Hindlimb muscle (tissue), 1 donor: ENCODE measurements at places on chromosomes 5 and 9. TPM values are rescaled to one million over a fixed set of nuclear protein-coding genes. Genes with fewer than 3 reads are reported as not detected.
A peak's percentile ranks its signal among the peaks of the same experiment; 100 is the strongest.

DNA sequence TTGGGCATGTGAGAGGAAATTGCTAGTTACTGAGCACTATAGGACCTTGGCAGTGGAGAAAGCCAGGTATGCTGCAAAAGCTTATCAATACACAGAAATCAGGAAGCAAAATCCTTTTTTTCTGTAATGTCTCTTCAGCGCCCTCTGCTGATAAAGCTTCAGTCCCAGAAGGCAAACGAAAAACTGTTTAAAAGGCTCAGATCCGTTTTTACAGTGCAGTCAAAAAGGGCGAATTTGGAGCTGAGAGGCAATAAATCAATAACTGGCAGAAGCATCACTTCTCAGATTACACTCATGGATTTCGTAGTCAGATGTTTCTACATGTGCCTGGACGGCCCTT, 1.1 kb upstream of the MAN2A1 start:
- DNase-seq = no peak

DNA sequence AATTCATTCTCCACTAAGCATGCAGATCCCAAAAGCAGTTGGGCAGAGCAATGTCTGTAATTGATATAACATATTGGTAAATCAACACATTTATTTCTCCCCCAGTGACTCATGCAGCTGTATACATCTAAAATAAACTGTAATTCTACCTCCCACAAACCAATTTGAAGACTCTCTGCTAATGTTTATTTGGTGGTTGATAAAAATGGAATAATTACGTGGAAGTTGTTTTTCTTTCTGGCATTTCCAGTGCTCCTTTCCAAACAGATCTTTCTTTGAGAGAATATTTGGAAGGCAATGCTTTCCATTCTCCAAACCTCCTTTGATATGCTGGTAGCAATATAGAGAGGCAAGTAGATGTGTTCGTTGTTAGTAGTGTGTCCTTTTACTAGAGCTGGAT, 194.7 kb downstream of the CHSY3 start:
- no peak for DNase-seq

- no peak for DNase-seq
These were observed 17.9 kb upstream of the SPIN1 start for GRCh38 chr9:88370346-88370745.

The SNCB gene
- polyA plus RNA-seq = not detected

The MIGA2 gene
- 20.0 TPM for polyA plus RNA-seq

DNA sequence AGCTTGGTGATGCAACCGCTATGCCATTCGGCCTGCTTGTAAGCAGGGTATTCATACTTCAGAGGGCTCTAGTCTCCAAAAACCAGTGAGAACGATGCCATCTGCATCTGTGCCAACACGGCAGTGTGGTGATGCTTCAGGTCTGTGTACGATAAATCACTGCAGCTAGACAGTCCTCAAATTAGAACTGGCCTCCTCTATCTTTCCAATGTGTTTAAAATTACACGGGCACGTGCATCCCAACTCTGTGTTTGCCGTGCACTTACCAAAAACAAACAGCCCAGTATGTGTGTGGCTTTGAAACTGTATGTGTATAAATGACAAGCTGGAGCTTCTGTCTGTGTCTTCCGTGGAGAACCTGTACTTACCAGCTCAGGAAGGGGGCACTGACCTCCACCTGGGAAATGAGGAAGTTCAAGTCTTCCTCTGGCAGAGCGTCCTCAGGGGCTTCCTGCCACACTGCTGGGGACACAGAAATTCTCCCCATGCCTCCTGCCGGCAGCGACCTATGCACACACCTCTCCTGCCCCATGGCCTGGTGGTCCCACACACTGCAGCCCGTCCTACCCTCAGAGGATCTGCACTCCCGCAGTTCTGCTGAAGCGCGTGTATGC, 12.3 kb downstream of the MED10 start:
- no peak for DNase-seq

- DNase-seq = no peak
These were observed 73.9 kb downstream of the VAV2 start for GRCh38 chr9:133918111-133918813.

The CRB2 gene
- 0.12 TPM for polyA plus RNA-seq

The CDHR2 gene
- polyA plus RNA-seq = 0.17 TPM

The HSPB3 gene
- polyA plus RNA-seq = 123 TPM

The WDR38 gene
- polyA plus RNA-seq = 0.15 TPM

The SLC6A3 gene
- not detected for polyA plus RNA-seq

The SPINK13 gene
- polyA plus RNA-seq = 0.45 TPM

GRCh38 chr9:85302938-85303756, 438.6 kb downstream of the AGTPBP1 start:
- DNase-seq = no peak

- no peak for DNase-seq
These were observed 229.7 kb upstream of the PIK3R1 start for GRCh38 chr5:67985686-67986387.

DNA sequence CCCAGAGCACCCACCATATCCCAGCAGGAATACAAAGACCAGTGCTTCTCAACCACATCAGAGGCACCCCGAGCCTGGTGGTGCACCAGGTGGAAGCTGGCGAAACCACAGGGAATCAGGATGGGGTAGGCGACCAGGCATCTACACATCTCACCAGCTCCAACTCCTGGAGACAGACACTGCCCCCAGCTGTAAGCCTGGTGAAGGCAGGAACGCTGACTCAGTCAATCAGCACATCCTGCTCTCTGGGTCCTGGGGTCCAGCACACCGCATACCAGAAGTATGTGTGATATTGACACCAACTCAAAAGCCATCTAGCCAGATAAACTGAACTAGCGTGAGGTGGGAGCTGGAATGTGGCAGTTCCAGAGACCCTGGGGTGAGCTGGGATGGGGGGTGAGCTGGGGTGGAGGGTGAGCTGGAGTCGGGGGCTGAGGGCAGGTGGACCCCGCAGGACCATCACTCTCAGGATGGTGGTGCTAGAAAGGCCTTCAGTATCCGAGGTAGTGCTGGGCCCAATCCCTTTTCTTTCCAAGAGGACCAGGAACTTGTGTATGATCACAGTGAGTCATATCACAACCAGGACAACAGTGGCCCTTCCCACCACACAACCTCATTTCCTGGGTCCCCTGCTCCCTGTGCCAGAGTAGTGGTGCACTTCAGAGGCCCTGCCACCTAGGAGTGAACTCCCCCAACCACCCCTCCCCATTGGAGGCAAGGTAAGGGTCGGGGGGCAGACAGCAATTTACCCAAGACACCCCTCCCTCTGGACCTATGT, 2.5 kb downstream of the DBN1 start:
- DNase-seq = no peak

DNA sequence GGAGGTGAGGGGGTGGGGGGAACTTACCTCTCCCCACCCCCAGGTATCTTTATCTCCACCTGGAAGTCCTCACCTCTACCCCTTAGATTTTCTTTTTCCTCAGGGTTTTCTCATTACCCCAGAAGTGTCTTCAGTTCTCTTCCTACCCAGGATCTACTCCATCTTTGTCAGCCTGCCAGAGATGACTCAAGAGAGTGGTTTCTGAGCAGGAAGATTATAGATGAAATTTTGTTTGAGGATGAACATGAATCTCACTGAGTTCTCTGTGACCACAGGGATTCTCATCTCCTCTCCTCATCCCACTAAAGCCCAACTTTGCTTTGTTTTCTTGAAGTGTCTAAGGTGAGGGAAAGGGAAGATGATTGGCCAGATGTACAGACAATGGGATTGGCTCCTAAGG, 5.2 kb upstream of the HINT2 start:
- no peak for DNase-seq

- no peak for DNase-seq
These were observed 1.3 kb downstream of the DENND1A start for GRCh38 chr9:123928533-123929176.

DNA sequence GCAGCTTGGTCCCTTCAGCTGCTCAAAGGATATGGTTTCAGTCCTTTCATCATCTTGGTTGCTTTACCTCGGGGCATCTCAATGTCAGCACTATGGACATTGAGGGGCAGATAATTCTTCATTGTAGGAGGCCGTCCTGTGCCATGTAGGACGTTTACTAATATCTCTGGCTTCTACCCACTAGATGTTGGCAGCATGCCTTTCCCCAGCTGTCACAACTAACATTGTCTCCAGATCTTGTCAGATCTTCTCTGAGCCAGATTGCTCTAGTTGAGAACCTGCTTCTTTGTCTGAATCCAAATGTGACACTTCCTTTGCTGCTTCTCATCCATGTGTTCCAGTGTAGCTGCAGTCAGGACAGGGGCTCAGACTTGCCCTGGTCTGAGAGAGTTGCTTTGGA, 10.3 kb downstream of the PTPA start:
- DNase-seq = no peak

GRCh38 chr5:58314356-58315210, 145.3 kb downstream of the PLK2 start:
- DNase-seq = no peak

The RPL37 gene
- polyA plus RNA-seq = 2,598 TPM

GRCh38 chr5:103111468-103111867, 8.5 kb downstream of the GIN1 start:
- DNase-seq = no peak

The PCDHGA11 gene
- polyA plus RNA-seq = 3.0 TPM

DNA sequence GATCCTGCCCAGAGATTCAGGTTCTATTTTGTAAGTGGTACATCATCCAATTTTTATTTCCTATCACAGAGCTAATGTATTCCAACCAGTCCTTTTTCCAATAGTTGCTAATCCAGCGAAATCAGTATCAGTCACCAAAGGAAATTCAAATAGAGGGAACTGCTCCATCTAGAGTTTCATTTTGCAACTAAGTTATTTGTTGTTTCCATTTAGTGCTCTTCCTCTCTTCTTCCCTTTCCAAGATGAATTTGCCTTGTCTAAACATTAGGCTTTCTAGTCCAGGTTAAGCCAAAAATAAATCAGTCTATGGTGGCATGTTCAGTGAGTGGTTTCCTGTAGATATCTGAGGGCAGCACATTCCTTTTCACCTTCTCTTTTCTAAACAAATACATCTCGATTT, 79.8 kb upstream of the SPATA31D4 start:
- peak; percentile 30 for DNase-seq

- DNase-seq = no peak
These were observed 10.5 kb downstream of the PSD2 start for GRCh38 chr5:139806111-139806510.

The REEP2 gene
- 28.2 TPM for polyA plus RNA-seq

DNA sequence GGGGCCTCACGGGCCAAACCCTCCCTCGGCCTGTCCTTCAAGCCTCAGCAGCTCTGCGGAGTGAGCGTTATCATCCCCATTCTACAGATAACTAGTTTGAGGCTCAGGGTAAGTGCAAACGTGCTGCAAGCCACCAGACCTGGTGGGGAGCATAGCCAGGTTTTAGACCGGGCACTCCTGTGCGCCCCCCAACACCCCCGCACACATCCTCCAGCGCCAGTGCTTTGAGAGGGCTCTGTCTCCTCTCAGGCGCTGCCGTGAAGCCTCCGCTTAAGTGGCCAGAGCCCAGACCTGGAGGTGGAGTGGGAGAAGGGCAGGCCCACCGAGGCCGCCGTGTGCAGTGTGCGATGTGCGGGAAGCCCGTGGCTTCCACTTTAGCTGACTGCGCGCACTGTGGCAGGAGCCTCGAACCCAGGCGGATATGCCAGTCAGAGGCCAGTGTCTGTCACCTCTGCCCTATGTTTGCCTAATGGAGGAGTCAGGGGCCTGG, 1.6 kb upstream of the MGAT1 start:
- no peak for DNase-seq

The AFAP1L1 gene
- 129 TPM for polyA plus RNA-seq

The PCSK1 gene
- 0.04 TPM for polyA plus RNA-seq

The SH2D3C gene
- 28.2 TPM for polyA plus RNA-seq

The SLCO4C1 gene
- 4.4 TPM for polyA plus RNA-seq
